D721Med (cell line): ENCODE measurements at places on chromosomes 12 and 14.

DNA sequence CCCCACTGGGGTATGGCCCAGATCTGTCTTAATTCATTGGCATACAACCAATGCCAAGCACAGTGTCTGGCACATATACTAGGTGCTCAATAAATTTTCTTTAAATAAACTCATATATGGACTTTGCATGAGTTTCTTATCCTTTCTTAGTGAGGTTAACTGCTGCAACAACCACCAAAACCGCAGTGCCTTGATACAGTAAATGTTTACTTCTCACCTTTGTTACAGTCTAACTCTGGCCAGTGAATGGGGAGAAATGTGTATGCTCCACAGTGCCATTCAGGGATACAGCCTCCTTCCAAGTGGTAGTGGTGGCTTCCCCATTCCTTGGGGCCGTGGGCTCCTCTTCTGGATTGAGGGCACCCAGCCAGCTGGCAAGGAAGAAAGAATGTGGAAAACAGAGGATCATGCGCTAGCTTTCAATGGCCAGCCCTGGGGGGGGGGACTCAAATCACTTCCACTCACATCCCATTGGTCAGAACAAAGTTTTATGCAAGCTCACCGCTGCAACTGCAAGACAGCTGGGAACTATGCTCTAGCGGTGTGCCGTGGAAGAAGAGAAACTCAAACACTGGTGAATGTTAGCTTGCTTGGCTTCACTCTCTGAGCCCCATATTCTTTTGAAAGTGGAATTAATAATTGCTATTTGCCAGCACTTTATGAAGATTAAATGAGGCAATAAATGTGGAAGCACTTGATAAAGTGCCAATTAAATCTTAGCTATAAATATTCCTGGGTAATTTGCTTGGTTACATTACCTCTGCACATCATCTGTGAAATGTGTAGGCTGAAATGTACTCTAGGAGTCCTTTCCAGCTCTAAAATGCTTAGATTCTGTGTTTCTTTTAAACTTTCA is 51.0 kb upstream of the SOCS2 start:
- no peak for DNase-seq

- no peak for DNase-seq
These were observed 37.9 kb upstream of the GPRC5A start for GRCh38 chr12:12853435-12853834.

DNA sequence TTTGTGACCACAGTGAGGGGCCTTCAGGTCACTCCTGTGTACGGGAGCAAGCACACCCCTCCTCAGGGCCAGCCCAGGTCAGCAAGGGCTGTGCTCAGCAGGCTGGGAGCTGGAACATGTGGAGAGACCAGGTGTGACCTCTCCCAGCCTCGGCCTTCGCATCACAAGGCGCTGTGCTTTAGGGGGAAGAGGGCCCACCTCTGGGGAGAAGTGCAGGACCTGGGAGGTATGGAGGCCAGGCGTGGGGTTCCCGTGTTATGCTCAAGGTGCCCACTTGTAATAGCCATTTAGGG is 194.6 kb upstream of the PRMT8 start:
- DNase-seq, result no peak

GRCh38 chr12:43004908-43005307 is 415.4 kb upstream of the PRICKLE1 start:
- no peak for DNase-seq

- DNase-seq, result no peak
These were observed 214.7 kb upstream of the GARIN2 start for GRCh38 chr14:66974397-66975025.

DNA sequence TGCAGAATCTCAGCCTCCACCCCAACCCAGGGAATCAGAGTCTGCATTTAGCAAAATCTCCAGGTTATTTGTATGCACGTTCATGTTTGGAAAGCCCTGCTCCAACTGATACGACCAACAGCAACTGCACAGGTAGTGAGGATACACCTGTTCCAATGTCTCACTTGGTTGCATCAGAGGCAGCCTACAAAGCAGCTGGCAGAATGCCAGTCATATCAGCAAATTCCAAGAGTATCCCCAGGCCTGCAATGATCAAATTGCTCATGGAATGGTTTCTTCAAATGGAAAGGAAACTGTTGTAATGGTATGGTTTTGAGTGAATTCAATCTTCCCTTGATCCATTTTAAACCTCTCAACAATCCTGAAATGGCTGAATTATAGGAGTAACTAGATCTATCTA is 75.4 kb downstream of the GRIP1 start:
- DNase-seq, result no peak

- no peak for DNase-seq
These were observed 142.2 kb downstream of the BMP4 start for GRCh38 chr14:53814392-53814791.

DNA sequence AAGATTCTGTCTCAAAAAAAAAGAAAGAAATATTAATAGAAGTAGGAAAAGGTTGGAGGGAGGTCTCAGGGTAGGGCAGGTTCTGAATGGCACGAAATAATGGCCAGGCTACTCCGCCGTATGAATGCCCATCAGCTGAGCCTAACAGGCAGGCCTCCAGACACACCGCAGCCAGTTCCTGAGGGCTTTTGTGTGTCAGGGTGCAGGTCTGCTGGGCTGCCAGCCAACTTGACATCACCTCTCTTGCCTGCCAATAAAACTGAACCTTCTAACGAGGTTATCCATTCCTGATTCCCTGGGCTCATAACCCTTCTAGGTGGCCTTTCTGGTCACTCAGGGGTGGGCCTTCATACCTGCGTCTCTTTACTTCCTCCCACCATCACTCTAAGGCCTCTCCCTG is 3.0 kb downstream of the IFI27 start:
- no peak for DNase-seq

- DNase-seq, result no peak
These were observed 37.0 kb upstream of the FRMD6 start for GRCh38 chr14:51614707-51615106.

DNA sequence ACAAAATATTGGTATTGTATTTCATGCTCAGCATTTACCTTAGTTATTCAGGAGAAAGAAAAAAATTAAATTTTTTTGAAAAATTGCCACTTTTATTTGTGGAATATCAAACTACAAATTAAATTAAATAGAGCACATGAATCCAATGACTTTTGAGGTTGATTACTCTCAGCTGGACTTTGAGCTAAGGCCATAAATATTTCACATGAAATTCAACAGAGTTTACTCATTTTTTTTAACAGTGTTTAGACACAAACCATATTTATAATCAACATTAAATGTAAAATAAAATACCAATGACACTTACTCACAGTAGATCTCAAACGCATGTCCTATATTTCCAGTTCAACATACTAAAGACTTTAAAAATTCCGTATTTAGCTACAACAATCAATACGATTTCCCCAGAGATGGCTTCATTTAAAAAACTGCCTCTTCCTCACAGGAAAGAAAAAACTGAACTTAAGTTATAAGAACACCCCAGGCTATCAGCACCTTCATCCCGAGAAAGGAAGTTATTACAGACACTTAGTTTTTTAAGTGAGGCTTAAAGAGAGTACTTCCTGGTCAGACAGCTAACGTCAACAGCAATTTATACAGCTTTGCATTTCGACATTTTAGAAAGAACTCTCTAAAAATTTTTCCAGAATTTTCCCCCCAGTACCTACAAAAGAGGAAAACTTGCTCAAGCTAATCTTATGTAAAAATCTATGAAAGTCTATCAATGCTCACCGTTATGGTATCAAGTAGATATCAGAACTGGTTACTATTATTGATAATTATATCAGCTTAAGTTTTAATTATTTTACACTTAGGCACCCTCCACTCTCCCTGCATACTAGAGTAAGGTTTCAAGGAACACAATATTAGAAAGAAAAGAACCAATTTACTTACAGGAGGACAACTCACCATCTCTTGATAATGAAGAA is 13.8 kb downstream of the TAOK3 start:
- no peak for DNase-seq

DNA sequence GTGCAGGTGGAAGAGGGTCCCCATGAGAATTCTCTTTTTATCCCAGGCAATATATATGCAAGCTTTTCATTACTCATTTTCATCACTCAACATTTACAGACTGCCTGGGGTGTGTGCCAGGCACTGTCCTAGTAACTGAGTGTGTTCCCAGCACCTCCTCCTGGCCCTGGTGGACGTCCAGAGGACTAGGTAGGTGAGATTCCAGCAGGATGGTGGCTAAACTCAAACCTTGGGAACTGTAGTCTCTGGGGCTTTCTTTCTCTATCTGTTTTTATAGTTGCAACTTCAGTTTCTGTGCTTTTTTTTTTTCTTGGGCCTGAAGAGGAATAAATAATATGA is 63.8 kb downstream of the SUSD6 start:
- DNase-seq, result no peak

- no peak for DNase-seq
These were observed 726.2 kb downstream of the SLC6A15 start for GRCh38 chr12:84186433-84186832.

DNA sequence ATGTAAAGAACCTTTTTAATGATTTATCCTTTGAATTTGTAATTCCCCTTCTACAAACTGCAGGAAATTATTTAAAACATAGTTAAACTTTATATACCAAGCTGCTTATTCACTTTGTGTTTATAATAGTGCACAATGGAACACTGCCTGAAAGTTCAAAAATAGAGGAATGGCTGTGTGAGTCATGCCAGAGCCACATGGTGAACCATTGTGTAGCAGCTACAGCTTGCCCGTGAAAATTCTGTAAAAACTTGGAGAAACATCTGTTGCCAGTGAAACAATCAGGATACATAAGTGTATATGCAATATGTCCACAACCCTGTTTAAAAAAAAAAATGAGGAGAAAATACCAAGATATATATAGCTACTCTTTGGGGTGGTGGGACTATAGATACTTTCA is 59.5 kb downstream of the VEZT start:
- no peak for DNase-seq

GRCh38 chr12:125289970-125290369 is 224.7 kb downstream of the AACS start:
- DNase-seq, result no peak

GRCh38 chr12:110262442-110263388 is 18.3 kb upstream of the ATP2A2 start:
- no peak for DNase-seq
